ENCODE measurements at places on chromosomes 1 and 21.

DNA sequence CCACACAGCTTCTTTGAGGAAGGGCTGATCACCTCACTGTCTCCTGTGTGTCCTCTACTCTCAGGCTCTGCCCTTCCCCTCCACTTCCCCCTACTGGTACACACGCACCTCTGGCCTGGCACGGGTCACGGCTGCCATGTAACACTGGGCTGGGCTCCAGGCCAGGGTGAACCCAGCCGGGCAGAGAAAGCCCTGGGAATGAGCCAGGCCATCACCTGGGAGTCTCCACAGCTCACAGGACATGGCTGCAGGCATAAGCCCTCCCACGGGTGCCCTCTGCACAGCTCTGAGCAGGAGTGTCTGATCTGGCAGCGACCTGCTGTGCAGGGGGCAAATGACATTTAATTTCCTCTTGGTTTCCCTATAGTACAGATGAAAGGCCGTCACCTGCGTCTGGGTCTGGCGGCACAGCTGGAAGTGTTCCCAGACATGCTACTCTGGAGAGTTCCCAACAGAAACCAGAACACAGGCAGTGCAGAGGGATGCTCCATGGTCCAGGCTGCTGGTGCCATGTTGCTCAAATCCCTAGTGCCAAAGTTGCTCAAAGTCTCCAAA is 61.2 kb downstream of the ERI3 start:
- DNase-seq: no peak

DNA sequence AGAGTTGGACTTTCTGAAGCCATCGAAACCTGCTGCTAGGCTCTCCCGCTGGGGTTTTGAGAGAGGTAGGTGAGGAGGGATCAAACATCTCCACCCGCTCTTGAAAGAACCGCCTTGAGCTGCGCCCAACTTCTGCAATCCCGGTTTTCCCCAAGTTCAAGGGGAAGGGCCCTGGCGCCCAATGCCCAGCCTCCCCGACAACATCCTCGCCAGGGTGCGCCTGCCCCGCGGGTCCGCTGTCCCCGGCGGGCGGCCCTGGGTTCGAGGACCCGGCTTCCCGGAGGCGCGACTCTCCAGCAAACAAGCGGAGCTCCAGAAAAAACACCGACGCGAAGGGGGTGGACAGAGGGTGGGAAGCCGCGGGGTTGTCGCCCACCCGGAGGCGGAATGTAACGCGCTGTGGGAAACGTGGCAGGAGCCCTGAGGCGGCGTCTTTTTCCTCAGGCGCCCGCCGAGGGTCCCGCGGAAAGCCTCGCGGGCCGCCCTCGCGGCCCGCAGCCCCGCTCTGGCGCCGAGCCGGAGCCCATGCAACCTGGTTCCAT is 607 bp downstream of the BTG3 start:
- DNase-seq: no peak

GRCh38 chr1:20070357-20070756 is 363 bp downstream of the PLA2G5 start:
- DNase-seq: no peak

DNA sequence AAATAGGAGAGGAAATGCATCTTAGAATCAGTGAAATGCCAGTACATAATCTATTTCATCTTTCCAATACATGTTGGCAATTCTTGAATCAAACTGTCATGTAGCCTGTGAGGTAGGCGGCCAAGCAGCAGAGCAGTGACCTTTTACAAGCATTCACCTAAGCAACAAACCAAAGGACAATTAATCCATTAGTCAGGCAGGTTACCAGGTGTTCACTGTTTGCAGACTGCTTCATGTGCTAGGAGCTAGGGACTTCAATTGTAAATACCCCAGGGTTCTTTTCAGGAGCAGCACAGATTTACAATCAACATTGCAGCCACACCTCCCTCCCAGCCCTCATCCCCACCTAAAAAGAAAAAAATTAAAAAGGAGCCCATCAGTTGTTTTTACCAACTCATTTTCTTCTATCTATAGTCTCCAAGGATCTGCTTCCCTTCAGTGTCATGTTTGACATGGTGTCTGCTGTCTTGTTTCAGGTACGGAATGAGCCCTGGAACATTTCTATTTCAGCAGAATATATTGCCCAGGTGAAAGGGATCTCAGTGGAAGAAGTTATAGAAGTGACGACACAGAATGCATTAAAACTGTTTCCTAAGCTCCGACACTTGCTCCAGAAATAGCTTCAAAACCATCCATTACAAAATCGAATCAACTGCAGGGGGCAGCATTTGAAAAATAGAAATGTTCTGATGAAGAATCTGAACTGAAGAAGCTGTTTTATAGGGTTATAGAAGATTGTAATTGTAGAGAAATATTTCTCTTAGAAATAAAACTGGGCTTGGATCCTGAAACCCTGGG is 23.0 kb downstream of the TATDN3 start:
- no peak for DNase-seq

GRCh38 chr1:48977273-48977672 is 200.6 kb upstream of the BEND5 start:
- DNase-seq: no peak

Measured in GM19239 (cell line).